Activated naive CD4-positive, alpha-beta T cell treated with anti-CD3 and anti-CD28 coated beads for 36 hours (primary cell): ENCODE measurements at places on chromosomes 16 and 17. TPM values are rescaled to one million over a fixed set of nuclear protein-coding genes. Genes with fewer than 3 reads are reported as not detected.

DNA sequence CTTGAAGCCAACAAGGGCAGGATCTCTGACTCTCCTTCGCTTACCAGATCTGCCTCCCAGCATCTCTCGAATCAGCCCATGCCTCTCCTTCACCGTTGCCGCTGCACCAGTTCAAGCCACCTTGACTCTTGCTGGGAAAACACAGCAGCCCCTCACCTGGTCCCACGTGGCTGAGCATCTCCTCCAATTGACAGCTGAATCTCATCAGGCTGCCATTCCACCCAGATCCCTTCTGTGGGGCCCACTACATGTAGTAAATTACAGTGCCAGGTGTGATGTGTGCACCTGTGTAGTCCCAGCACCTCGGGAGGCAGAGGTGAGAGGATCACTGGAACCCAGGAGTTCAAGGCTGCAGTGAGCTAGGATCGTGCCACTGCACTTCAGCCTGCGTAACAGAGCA, 37.8 kb upstream of the C16orf78 start:
- no peak for DNase-seq

The EPN3 gene
- total RNA-seq, result not detected

DNA sequence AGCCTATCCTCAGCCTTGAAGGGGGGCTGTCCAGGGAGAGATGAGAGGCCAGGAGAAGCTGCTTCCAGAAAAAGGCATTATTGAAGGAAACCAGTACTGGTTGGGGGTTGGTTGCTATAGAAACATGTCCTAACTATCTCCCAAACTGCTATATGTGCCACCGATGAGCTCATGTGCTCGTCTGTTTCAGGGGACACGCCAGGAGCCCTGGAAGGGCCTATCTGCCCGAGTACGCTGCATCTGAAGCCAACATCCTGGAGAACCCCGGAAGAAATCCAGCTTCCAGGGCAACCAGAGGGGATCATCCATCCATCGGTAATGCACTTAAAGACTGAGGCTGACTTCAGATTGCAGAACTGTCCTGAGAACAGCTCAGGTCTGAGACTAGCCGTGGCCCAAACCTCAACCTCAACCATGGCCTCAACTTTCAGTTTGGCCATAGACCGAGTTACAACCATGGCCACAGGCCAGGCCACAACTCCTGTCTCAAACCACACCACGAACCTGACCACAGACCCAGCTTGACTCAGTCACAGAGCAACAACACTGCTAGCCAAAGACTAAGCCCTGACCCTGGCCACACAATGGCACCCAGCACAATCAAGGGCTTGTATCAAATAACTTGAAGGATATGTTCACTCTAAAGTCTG, 10.2 kb downstream of the PITPNM3 start:
- no peak for DNase-seq

DNA sequence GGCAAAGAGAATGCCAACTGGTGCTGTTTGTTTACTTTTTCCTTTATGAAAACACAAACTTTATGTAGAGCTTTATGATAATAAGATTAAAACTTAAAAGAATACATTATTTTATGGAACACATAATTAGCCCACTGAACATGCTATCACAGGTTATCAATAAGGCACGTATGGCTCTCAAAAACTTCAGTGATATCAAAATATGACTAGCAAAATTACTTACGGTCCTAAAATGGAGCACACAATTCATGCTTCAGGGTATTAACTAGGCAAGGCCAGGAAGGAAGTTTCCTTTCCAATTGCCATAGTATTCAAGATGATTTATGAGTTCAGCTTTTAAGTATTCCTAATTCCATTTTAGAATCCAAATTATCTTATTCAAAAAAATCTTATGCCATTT, 3.6 kb downstream of the RNF43 start:
- DNase-seq, result no peak

The CA7 gene
- not detected for total RNA-seq

- no peak for DNase-seq
Observed at GRCh38 chr16:77856438-77857160, 68.2 kb downstream of the VAT1L start.

DNA sequence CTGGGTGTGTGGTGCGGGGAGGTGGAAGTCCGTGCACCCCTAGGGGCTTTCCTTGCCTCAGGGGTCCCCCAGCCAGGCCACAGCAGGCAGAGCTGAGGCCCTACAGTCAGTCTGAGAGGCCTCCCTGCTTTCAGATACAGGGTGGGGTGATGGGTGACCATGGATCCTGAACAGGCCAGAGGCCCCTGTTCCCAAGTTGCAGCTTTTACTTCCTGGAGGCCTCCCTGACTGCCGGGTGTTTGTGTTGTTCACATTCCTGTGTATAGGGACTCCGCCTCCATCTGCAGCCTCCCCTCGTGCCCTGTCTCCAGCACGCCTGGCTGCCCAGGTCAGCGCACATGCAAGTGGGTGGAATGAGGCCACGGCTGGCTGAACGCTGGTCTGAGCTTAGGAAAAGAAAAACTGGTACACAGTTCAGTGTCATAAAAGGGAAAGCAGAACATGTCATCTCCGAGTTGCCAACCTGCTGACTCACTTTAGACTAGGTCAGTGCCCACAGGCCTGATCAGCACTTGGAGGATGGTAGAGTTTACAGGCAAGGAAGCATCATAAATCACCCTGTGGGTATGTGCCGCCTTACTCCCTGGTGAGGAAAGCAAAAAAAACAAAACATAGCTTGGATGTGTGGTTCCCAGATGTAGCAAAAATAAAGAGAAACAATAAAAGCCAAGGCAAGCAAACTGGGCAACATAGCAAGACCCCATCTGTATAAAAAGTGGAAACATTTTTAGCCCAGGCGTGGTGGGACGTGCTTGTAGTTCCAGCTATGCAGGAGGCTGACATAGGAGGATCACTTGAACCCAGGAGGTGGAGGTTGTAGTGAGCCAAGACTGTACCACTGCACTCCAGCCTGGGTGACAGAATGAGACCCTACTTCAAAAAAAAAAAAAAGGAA, 6.2 kb upstream of the SLC7A6 start:
- DNase-seq, result no peak

GRCh38 chr16:57745768-57746167, 10.2 kb downstream of the KATNB1 start:
- DNase-seq, result no peak

The ZACN gene
- total RNA-seq, result 6.4 TPM

DNA sequence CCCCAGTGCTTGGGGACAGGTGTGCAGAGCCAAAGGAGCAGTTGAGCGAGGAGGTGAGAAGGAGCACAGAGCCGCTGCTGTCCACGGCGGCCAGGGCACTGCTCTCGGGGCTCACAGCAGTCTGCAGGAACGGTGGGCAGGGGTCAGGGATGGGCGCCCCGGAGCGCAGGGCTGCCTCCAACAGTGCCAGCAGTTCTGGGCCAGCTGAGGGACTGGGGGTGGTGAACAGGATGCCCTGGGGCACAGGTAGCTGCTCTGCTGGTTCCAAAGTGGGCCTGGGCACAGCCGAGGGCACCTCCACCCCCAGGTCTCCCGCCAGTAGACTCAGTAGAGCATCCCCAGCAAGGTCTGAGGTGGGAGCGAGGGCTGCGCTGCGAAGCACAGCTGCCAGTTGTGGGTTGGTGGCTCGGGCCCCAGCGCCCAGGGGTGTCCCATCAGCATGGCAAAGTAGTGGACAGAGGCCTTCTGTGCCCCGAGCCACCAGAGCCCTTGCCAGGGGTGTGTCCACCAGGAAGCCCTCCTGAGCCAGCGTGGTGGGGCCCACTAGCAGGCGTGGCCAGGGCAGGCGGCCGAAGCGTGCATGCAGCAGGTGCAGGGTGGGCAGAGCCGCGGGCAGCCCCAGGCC, 1.9 kb downstream of the GGT6 start:
- no peak for DNase-seq

- no peak for DNase-seq
Observed at GRCh38 chr16:31134625-31135534, 647 bp downstream of the PRSS8 start.

DNA sequence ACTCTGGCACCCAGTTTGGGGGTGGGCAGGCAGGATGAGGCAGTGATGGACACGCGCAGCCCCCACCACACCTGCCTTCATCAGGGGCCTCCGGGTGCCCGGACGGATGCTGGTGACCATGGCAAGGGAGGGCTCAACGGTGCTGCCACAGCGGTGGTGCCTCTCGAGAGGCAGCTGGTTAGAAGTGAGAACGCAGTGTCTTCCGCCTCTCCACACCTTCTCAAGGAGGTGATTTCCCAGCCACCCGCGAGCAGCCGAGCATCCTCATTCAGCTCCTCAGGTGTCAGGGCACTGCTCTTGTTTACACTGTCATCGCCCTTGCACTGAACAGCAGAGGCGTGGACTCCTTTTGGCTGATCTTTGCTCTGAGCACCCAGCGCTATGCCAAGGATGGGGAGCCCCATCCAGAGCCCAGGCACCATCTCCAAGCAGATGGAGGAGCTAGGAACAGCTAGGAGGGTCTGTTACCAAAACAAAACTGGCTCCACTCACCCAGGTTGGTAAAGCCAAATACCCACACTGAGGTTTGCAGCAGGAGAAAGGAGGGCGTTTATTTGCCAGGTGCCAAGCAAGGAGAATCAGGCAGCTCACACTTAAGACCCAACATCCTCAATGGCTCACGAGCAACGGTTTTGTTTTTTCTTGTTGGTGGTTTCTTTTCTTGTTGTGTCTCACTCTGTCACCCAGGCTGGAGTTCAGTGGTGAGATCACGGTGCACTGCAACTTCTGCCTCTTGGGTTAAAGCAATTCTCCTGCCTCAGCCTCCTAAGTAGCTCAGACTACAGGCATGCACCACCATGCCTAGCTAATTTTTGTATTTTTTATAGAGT, 174.3 kb upstream of the TNRC6C start:
- peak; percentile 88 for DNase-seq

The SLC25A10 gene
- 16.9 TPM for total RNA-seq

The TM4SF5 gene
- total RNA-seq, result not detected

The LPO gene
- not detected for total RNA-seq

The EFNB3 gene
- total RNA-seq, result not detected

The SPN gene
- total RNA-seq, result 51.9 TPM

- no peak for DNase-seq
Observed at GRCh38 chr16:81296631-81297030, 18.1 kb upstream of the GAN start.

- DNase-seq, result peak; percentile 63
Observed at GRCh38 chr17:6894206-6894528, 62.6 kb upstream of the TEKT1 start.

The EPX gene
- total RNA-seq, result not detected

DNA sequence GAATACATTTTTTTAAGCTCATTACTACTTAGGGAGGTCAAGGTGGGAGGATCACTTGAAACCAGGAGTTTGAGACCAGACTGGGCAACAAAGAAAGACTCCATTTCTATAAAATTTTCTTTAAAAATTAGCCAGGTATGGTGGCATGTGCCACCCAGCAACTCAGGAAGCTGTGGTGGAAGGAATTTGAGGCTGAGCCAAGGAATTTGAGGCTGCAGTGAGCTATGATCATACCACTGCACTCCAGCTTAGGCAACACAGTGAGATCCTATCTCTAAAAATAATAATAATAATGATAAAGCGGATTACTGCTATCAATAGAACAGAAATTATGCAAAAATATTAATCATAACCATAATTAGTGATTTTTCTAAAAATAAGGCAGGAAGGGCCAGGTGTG, 170.3 kb downstream of the COPRS start:
- no peak for DNase-seq

The CD19 gene
- total RNA-seq, result 0.22 TPM

DNA sequence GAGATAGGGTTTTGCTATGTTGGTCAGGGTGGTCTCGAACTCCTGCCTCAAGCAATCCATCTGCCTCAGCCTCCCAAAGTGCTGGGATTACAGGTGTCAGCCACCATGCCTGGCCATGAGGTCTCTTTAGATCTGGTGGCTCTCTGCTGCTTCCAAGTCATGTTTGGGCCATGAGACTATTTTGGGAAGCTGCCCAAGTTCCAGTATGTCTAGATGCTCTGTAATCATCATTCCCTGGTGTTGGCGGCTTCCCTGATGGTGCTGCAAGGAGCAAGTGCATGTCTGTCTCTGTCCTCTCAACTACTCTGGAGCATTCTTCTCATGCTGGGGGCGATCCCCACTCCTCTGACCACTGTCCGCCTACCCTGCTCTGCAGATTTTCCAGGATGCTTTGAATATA, 6.4 kb upstream of the ODF4 start:
- DNase-seq, result no peak

DNA sequence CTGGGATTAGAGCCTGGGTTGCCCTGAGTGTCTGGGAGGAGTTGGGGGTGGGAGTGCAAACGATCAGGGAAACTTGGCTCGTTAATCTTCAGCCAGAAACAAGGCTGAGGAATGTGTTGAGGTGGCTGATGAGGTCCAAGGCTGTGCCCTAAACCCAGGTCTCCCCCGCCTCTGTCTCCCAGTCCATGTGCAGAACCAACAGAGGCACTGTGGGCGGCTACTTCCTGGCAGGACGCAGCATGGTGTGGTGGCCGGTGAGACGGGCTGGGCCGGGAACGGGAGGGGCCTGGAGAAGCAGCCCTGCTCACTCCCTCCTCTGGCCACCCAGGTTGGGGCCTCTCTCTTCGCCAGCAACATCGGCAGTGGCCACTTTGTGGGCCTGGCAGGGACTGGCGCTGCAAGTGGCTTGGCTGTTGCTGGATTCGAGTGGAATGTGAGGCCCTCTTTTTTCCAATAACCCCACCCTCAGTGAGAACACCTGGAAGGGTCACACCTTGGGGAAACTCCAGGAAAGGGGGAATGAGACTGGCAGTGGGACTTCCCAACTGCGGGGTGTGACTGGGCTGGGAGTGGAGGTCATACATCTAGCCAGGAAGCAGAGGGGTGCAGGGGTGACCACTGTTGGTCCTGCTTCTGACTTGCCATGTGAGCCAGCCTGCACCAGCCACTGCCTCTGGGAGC, 1.7 kb downstream of the SLC5A2 start:
- DNase-seq, result no peak

GRCh38 chr16:57614944-57615343, 13.5 kb upstream of the ADGRG1 start:
- DNase-seq, result no peak

GRCh38 chr16:12371497-12371896, 395.0 kb downstream of the SNX29 start:
- DNase-seq, result no peak

- no peak for DNase-seq
Observed at GRCh38 chr16:78505544-78506366, 406.3 kb downstream of the WWOX start.

- no peak for DNase-seq
Observed at GRCh38 chr16:87976665-87977064, 25.4 kb downstream of the BANP start.

DNA sequence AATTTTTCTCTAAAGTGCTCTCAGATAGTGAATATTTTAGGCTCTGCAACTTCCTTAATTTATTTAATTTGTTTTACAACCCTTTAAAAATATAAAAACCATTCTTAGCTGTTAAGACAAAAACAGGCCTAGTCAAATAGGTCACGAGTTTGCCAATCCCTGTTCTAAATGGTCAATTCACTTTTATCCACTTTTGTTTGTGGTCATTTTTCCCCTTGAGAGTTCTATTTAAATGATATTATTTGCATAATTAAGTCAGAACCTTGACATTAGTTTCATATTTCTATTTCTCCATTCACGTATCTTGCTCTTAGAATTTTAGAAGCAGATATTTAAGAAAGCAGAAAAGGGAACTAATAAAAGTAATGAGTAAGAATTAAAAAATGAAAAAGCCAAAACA, 4.0 kb downstream of the AMFR start:
- DNase-seq, result no peak

The ACSM2B gene
- total RNA-seq, result not detected

The NRN1L gene
- not detected for total RNA-seq
